ENCODE measurements at places on chromosomes 6 and 20.

DNA sequence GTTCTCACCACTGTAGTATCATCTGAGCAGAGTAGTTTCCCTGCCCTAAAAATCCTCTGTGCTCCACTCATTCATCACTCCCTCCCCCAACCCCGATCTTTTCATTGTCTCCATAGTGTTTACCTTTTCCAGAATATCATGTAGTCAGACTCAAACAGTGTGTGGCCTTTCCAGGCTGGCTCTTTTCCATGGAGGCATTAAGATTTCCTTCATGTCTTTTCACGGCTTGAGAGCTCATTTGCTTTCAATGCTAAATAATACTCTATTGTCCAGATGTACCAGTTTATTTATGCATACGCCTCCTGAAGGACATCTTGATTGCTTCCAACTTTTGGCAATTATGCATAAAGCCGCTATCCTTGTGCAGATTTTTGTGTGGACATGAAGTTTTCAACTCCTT is 235.8 kb downstream of the PHACTR1 start:
- no peaks in the 10 kb centered on the region for H3K36me3 ChIP-seq
- H3K27ac ChIP-seq = no peak overlapping the region
- peaks cover 8% of the 10 kb centered on the region for H3K4me1 ChIP-seq
- H3K4me3 ChIP-seq = no peak overlapping the region
- DNase-seq = no peak

DNA sequence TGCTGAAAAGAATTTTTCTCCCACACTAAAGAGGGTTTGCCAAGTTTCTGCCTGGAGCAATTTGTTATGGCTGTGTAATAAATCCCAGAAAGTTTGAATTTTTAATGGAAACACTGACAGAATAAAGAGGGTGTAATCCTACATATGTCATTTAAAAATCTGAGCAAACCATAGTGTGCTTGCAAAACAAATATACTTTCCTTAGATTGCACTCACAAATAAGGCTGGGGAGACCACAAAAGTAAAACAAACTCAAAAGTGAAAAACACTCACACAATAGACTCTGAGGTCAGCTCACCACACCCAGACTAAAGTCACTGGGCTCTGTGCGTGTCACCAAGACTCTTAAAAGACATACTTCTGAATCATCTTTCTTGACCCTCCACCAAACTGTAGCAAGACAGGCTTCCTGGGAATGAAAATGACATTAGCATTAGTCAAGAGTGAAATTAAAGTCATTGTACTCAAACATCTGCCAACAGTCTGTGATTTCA is 4.8 kb upstream of the ATXN1 start:
- H3K4me1 ChIP-seq = peaks cover 75% of the 10 kb centered on the region
- no peak overlapping the region for H3K4me3 ChIP-seq
- H3K27me3 ChIP-seq = no peaks in the 10 kb centered on the region

GRCh38 chr20:32753731-32754130 is 8.5 kb upstream of the DNMT3B start:
- no peak overlapping the region for H3K27ac ChIP-seq
- H3K36me3 ChIP-seq = no peaks in the 10 kb centered on the region
- no peaks in the 10 kb centered on the region for H3K27me3 ChIP-seq

- no peak for DNase-seq
- H3K27ac ChIP-seq = no peak overlapping the region
- peaks cover 14% of the 10 kb centered on the region for H3K4me1 ChIP-seq
- H3K36me3 ChIP-seq = no peaks in the 10 kb centered on the region
- peaks cover 58% of the 10 kb centered on the region for H3K27me3 ChIP-seq
These were observed 57.4 kb upstream of the CCDC167 start for GRCh38 chr6:37556881-37557644.

DNA sequence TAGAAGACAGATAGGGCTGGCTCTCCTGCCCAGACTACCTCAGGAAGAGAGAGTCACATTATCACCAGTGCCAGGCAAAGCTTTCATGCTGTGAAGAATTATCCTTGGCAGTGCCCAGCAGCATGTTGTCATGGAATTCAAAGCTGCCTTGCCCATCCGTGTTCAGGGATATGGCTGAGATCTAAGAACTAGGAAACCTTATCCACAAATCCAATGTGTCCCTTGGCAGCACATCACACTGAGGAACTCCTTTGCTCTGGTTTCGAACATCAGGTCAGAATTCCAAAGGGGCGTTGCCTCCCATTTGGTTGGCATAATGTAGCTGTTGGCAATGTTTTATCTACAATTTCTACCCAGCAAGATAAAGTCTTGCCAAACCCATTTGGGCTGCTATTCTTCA is 52.7 kb downstream of the ADGRF1 start:
- H3K36me3 ChIP-seq = no peaks in the 10 kb centered on the region
- H3K4me3 ChIP-seq = no peak overlapping the region
- DNase-seq = no peak
- H3K27ac ChIP-seq = no peak overlapping the region

GRCh38 chr6:85026021-85026420 is 261.6 kb upstream of the TBX18 start:
- H3K27me3 ChIP-seq = no peaks in the 10 kb centered on the region
- H3K27ac ChIP-seq = no peak overlapping the region
- no peaks in the 10 kb centered on the region for H3K36me3 ChIP-seq

DNA sequence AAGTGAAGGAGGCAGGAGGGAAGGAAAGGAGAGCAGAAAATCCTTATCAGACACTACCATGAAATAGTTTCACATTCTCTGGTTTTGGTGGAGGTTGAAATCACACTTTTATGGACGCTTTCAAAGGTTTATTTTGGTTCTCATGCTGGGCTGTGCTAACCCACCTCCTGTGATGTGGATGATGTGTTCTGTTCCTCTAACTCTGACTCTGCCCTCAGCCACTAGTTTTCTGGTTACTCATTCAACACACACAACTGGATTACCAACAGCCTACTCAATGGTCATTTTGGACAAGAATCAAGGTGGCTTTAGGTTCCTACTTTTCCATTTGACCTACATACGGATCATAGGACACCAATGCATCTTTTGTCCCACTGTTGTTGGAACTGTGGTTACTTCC is 522.1 kb upstream of the BTBD3 start:
- H3K27ac ChIP-seq = no peak overlapping the region
- no peak overlapping the region for H3K4me3 ChIP-seq
- DNase-seq = no peak
- no peaks in the 10 kb centered on the region for H3K36me3 ChIP-seq
- H3K4me1 ChIP-seq = no peaks in the 10 kb centered on the region
- no peaks in the 10 kb centered on the region for H3K27me3 ChIP-seq

DNA sequence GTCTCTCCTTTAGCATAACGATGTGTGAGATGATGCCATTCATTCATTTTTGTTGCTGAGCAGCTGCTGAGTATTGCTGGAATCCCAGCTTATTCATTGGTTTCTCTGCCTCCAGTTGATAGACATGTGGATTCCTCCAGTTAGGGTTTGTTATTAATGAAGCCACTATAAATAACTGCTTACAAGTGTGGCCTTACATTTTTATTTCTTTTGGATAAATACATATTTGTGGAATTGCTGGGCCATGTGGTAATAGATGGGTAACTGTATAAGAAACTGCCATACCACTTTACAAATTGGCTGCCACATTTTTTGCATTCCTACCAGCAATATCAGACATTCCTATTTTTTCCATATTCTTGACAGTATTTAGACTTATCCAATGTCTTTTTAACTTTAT is 2.6 kb upstream of the HLA-B start:
- peaks cover 39% of the 10 kb centered on the region for H3K4me1 ChIP-seq
- H3K27me3 ChIP-seq = peaks cover 9% of the 10 kb centered on the region
- DNase-seq = no peak
- no peak overlapping the region for H3K27ac ChIP-seq

DNA sequence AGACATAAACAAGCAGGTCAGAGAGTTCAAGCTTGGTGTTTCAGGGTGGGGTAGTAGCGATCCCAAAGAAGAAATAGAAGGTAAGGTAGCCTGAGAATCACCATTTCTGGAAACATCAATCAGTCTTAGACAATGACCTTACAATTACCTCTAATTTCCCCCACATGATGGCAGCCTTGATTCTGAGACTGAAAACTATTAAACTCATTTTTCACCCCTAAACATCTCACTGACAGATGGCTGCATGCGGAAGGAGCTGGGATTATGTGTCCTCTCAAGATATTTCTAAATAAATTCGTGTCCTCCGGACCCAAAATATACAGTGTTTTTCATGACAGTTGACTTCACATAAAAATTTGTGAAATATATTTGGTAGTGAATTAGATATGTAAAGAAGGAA is 61.0 kb downstream of the KIF6 start:
- H3K27me3 ChIP-seq = peaks cover 4% of the 10 kb centered on the region
- no peaks in the 10 kb centered on the region for H3K36me3 ChIP-seq
- H3K4me1 ChIP-seq = no peaks in the 10 kb centered on the region

DNA sequence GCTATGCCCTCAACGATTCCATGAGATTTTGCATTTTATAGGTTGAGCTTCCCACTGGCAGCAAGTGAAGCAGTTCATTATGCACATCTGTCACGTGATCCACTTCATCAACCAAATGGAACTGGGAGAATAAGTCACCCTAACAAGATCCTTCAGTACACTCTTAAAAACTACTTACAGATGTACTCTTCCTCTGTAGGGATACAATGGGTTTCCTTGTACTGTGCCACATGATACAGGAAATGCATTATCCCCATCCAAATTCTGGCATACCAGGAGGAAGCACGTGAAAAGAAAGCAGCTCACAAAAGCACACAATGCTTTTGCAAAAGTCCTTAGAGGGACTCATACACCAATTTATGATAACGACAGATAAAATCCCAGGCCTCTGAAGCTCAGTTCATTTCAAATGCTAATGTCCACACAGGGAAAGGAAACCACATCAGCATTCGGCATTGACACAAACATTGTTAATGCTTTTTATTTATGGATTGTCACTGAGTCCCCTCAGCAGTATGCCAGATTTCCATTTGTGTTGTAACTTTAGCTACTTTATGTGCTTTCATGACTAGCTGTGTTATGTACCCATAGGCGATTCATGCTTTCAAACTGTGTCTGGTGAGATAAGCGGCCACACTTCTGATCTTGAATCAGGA is 58.1 kb upstream of the REV3L start:
- no peak overlapping the region for H3K4me3 ChIP-seq
- H3K4me1 ChIP-seq = peaks cover 6% of the 10 kb centered on the region
- H3K36me3 ChIP-seq = peaks cover 2% of the 10 kb centered on the region
- no peaks in the 10 kb centered on the region for H3K27me3 ChIP-seq
- no peak for DNase-seq
- no peak overlapping the region for H3K27ac ChIP-seq

- H3K36me3 ChIP-seq = peaks cover 43% of the 10 kb centered on the region
- H3K4me1 ChIP-seq = no peaks in the 10 kb centered on the region
- H3K27me3 ChIP-seq = no peaks in the 10 kb centered on the region
- H3K4me3 ChIP-seq = no peak overlapping the region
These were observed 25.8 kb upstream of the PLCG1 start for GRCh38 chr20:41111578-41111951.

GRCh38 chr6:65709099-65709830 is 2.2 kb upstream of the EYS start:
- H3K27me3 ChIP-seq = no peaks in the 10 kb centered on the region
- H3K4me1 ChIP-seq = no peaks in the 10 kb centered on the region
- H3K4me3 ChIP-seq = no peak overlapping the region
- H3K36me3 ChIP-seq = no peaks in the 10 kb centered on the region
- DNase-seq = no peak

DNA sequence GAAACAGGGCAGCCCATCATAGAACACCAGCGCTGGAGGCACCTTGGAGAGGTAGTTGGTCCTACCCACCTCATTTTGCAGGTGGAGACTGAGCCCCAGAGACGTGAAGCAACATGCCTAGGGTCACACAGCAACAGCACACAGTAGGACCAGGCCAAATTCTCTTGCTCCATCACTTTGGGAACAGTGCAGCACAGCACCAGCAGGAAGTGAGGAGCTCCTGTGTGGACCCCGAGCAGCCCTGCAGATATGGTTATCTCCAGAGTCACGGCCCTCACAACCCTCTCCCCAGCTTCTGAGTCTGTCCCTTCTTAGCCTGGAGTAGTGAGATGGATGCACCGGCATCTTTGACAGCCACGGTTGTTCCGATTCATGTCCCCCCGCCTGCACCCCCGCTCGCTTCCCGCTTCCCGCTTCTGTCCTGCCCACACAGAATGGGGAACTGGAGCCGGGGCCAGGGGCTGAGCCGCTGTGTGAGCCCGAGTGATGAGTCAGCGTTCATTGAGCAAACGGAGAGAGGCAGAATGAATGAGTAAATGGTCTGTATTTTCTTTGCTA is 72.6 kb upstream of the DUSP22 start:
- DNase-seq = no peak
- H3K27ac ChIP-seq = no peak overlapping the region
- peaks cover 5% of the 10 kb centered on the region for H3K27me3 ChIP-seq
- H3K4me1 ChIP-seq = peaks cover 75% of the 10 kb centered on the region

- H3K27me3 ChIP-seq = no peaks in the 10 kb centered on the region
- DNase-seq = no peak
- no peak overlapping the region for H3K4me3 ChIP-seq
- no peak overlapping the region for H3K27ac ChIP-seq
- H3K36me3 ChIP-seq = no peaks in the 10 kb centered on the region
- H3K4me1 ChIP-seq = no peaks in the 10 kb centered on the region
These were observed 110.0 kb upstream of the EYS start for GRCh38 chr6:65816991-65817390.

DNA sequence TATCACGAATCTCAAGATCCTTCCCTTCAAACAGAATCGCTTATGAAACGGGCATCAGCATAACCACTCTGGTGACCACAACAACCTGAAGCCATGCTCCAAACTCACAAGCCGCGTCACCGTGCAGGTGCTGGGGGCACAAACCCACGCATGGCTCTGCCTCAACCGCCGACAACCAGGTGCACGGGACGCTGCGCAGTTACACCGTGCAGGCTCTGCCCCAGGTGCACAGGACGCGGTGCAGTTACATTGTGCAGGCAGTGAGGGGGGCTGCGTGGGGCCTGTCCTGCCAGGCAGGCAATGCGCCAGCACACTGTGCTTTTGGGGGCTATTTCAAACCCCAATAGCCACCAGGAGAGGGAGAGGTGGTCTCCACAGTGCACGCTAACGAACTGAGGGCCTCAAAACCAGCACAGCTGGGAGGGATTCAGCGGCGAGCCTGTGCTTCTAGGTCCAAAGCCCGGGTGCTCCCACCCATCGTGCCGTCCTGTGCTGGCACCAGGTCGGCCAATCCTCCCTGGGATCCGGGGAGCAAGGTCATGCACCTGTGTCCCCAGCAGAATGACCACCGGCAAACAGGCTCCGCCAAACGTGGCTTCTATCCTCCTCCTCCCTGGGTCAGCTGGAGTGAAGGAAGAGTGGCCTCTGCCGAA is 35.8 kb downstream of the ZBTB46 start:
- H3K4me3 ChIP-seq = no peak overlapping the region
- no peaks in the 10 kb centered on the region for H3K36me3 ChIP-seq
- DNase-seq = no peak
- no peak overlapping the region for H3K27ac ChIP-seq
- peaks cover 39% of the 10 kb centered on the region for H3K27me3 ChIP-seq
- H3K4me1 ChIP-seq = peaks cover 8% of the 10 kb centered on the region

- peaks cover 18% of the 10 kb centered on the region for H3K4me1 ChIP-seq
- no peak overlapping the region for H3K4me3 ChIP-seq
- no peak overlapping the region for H3K27ac ChIP-seq
These were observed 1.7 kb upstream of the NKX2-4 start for GRCh38 chr20:21399005-21399475.

DNA sequence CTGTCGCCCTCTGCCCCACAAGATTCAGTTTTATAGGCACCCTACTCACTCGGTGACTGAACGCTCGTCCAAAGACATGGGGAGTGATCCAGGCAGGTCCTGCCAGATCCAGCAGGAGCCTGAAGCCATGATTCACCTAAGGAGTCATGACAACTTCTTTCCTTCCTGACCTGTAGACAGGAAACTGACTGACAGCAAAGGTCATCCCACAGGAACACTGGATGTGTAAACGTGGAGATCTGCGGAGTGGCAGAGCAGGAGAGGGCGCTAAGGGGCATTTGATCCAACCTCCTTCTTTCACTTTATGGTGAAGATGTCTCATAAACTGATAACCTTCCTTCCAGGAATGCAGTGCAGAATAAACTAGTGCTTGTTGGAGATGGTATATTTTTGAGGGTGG is 192.2 kb downstream of the GJA10 start:
- H3K4me3 ChIP-seq = no peak overlapping the region
- H3K4me1 ChIP-seq = peaks cover 87% of the 10 kb centered on the region
- peaks cover 49% of the 10 kb centered on the region for H3K36me3 ChIP-seq
- peaks cover 3% of the 10 kb centered on the region for H3K27me3 ChIP-seq
- no peak for DNase-seq

Data from activated naive CD4-positive, alpha-beta T cell treated with anti-CD3 and anti-CD28 coated beads, Interleukin-2, amount 10 ng/mL, durations not matched to agents 7 days and 5 days (primary cell).